ENCODE measurements at places on chromosomes 16 and 17.

DNA sequence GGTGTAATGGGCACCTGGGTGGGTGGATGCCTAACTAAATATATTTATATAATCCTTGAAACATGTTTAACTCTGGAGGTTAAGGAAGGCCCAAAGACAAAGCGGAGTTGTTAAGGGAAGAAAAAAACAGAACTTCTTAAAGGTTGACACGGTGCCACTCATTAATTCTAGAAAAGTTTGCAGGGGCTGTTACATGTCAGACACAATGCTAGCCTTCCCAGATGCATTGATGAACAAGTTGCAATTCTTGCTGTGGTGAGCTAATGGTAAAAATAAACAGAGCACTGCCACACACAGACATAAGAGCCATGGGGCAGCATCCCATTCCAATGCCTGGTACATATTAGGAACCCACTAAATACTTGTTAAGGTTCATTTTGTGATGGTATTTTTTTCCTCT is 109.5 kb downstream of the CDH13 start:
- no peak for DNase-seq

DNA sequence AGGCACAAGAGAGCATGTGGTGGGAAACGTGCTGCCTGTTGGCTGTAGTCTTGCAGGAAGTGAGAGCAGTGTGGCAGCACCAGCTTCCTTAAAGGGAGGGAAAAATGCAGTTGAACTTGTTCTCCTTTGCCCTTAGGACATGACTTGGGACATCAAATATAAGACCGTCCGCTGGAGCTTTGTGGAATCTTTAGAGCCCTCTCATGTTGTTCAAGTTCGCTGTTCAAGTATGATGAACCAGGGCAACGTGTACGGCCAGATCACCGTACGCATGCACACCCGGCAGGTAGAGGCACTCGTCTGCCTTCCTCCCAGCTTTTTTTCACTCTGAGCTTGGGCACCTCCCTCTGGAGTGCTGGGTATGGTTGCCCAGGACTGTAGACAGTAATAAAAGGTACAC is 23.3 kb downstream of the GPR179 start:
- no peak for DNase-seq

DNA sequence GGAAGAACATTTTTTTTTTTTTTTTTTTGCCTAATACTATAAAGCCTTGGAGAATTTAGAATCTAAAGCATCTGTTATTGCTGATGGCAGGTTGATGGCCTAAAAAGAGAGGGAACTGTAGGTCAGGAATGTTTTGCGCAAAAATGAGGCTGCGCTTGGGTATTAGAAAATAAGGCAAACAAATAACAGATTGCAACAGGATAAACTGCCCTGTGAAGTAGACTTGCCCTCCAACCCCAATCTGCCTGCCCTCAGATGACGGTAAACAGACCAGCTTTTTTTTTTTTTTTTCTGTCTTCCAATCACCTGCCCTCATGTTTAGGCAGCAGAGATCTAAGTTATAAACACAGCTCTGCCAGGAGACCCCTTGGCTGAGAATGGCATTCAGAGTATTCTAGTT is 3.8 kb upstream of the DHX8 start:
- DNase-seq, result no peak

GRCh38 chr16:69561901-69562300 is 3.9 kb upstream of the NFAT5 start:
- DNase-seq, result no peak

- peak; percentile 35 for DNase-seq
Measured at GRCh38 chr16:66926961-66927436, 1.7 kb upstream of the RRAD start.
